MG63 (cell line): ENCODE measurements at places on chromosomes 6 and 20. TPM values are rescaled to one million over a fixed set of nuclear protein-coding genes. Genes with fewer than 3 reads are reported as not detected.
A peak's percentile ranks its signal among the peaks of the same experiment; 100 is the strongest.

GRCh38 chr6:138803861-138804260 is 8.0 kb downstream of the ECT2L start:
- DNase-seq = no peak

GRCh38 chr6:42710316-42710715 is 12.1 kb downstream of the PRPH2 start:
- no peak for DNase-seq

MAS1 gene
- total RNA-seq = not detected in 2 replicates

- DNase-seq = no peak
Observed at GRCh38 chr6:169172946-169173345, 80.7 kb downstream of the THBS2 start.

GRCh38 chr6:98843271-98844243 is 9.2 kb downstream of the POU3F2 start:
- no peak for DNase-seq

- DNase-seq = no peak
Observed at GRCh38 chr6:170317076-170317475, 10.5 kb downstream of the FAM120B start.

DNA sequence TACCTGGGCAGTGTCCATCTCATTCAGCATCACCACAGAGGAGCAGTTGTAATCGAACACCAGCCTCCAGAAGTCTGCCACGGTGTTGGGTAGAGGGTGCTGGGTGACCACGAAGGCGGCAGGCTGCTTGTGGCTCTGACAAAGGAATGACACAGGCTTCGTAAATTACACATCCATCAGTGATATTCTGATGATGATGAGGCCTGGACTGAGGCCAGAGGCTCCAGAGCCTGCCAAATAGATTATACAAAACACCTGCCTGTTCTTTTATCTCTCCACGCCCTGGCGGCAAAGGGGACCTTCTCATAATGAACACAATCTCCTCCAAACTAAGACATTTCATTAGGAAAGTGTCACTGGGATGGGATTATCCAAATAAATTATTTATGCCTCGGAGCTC is 480.2 kb upstream of the CHD6 start:
- DNase-seq = no peak

GRCh38 chr6:6330407-6330806 is 9.9 kb upstream of the F13A1 start:
- no peak for DNase-seq

PHACTR1 gene
- total RNA-seq = 0.20 TPM in 1 of 2 replicates, not detected in the other

DNA sequence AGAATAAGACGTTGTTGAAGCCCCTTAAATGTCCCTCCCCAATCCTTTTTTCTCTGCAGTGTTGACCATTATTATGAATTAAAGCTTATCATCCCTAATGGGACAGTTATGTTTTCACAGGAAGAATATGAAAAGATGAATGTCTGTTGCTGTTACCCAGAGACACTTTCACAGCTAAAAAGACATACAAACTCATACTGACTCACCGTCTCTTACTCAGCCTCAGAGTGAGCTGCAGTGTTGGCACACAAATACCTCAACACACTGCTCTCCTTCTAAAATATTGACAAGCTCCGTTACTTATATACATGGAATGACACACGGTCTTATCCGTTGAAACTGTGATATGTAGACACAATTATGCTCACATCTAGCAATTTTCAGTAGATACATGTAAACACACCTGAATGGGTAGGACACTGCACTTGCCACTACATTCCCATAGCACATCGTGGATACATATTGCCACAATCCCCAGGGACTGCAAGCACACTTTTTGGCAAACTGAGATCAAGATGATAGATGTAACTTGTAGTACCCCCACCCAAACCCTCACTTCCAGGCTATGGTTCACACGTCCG is 9.6 kb upstream of the SAPCD1 start:
- DNase-seq = peak; percentile 51

GRCh38 chr6:12962529-12962928 is 246.0 kb downstream of the PHACTR1 start:
- no peak for DNase-seq

GRCh38 chr6:125952764-125953501 is 3.6 kb upstream of the HINT3 start:
- peak; percentile 51 for DNase-seq

GRCh38 chr20:51554538-51555165 is 12.1 kb upstream of the NFATC2 start:
- DNase-seq = peak; percentile 38

- no peak for DNase-seq
Observed at GRCh38 chr6:11028959-11029358, 15.1 kb downstream of the ELOVL2 start.

DNA sequence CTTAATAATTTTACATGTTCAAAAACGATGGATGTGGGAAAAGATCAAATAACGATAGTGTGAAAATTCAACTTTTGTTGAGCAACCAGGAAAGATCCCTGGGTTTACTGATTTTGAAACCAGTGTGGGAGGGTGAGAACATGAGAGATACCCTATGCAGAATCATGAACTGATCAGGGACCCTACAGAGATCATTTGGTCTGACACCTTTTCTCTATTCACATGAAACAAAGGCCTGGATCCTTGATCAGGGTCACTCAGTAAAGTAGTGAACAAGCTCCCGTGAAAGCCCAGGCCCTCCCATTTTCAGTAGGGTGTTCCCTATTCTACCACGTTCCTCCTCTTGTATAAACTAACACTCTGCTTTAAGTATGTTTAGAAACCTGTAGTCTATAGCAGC is 60.5 kb upstream of the DUSP22 start:
- no peak for DNase-seq

- DNase-seq = no peak
Observed at GRCh38 chr6:138028893-138029292, 78.3 kb downstream of the PERP start.

DNA sequence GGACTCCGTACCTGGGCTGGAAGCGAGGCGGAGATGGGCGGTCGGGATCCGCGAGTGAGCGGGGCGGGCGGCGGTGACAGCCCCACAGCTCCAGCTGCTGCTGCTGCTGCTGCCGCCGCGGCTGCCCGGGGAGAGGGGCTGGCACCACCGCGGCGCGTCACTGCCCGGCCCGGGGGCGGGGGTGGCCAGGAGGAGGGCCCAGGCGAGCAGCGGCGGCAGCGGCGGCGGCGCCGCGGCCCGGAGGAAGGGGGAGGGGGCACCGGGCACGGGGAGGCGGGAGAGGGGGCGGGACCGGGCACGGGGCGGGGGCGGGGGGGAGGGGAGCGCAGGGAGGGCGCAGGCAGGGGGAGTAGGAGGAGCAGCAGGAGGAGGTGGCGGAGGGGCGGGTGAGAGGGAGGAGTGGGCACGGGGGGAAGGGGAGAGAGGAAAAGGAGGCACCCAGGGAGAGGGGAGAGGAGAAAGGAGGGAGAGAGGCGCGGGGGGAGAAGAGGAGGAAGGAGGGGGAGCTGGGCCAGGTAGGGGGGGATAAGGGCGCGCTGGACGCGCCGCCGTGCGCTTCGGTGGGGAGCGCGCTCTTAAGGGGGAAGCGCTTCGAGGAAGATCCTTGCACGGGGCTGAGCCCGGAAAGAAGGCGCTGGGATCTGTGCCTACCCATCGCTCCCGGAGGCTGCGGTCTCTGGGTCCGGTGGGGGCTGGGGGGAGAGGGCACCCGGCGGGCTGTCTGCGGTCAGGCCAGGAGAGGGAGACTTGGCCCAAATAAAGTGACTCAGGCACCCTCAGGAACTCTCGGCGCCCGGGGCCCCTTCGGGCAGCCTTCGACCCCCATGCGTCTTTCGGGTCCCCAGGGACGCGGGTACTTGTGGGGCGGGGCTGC is 101.5 kb downstream of the NOL4L start:
- peak; percentile 66 for DNase-seq

DNA sequence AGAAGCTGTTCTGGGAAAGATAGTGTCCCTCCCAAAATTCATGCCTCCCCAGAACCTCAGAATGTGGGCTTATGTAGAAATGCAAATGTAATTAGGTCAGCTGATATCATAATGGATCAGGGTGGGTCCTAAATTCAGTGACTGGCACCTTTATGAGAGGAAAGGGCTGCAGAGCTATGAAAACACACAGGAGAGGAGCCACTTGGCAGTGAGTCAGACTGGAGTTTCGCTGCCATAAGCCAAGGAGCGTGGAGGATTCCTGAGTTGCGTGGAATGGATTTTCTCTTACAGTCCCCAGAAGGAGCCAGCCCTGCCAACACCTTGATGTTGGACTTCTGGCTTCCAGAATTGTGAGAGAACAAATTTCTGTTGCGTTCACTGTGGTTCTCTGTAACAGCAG is 249.8 kb upstream of the PMEPA1 start:
- no peak for DNase-seq

DNA sequence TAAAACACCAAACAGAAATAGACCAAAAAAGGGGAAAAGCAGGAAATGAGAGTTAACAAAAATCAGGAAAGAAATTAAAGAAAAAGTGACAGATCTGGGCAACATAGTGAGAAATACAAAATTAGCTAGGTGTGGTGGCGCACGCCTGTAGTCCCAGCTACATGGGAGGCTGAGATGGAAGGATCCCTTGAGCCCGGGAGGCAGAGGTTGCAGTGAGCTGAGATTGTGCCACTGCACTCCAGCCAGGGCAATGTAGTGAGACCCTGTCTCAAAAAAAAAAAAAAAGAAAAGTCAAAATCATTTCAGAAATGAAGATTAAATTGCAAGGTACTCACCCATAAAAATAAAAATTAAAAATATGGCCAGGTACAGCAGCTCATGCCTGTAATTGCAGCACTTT is 13.0 kb upstream of the GRM4 start:
- DNase-seq = no peak

DNA sequence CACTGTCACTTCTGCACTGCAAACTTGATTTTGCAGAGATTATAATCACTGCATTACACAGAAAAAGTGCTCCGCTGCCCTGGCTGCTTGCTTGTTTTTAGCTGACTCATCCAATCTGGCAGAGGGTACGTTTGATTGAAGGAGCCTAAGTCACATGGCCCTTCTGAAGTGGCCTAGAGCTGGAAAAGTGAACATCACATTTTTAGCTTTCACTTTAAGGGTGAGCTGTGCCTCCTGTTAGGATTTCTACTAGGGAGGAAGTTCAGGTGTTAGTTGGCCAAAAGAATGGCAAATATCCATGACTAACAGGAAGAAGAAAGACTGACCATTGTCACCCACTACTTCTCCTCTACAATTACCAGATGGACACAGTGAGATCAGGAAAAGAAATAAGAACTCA is 889.1 kb upstream of the MAP3K7 start:
- DNase-seq = peak; percentile 76

- no peak for DNase-seq
Observed at GRCh38 chr6:14520029-14520428, 402.5 kb downstream of the CD83 start.

DNA sequence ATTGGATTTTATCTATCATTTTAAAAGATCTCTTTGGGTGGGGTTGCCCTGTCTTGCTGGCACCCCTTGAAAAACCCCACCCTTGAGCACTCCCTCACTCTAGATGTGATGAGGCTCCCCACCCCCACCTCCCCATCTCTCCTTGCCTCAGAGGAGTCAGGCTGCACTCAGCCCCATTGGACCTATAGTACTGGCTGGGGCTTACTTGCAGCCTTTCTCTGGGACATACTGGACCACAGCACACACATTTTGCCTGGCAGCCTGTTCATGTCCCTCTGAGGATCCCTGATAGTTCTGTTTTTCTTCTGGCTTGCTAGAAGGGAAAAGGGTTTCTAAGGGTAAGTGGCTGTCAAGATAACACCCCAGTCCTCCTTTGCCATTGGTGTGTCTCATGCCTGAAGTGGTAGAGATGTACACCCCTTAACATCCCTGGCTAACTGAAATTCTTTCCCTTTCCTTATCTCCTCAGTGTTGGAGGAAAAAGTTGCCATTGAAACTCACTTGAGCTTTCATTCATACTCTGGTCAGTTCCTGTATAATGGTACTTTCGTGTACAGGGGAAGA is 553.4 kb upstream of the CITED2 start:
- DNase-seq = no peak

GJA1 gene
- total RNA-seq = 12.2 and 20.6 TPM in 2 replicates

DNA sequence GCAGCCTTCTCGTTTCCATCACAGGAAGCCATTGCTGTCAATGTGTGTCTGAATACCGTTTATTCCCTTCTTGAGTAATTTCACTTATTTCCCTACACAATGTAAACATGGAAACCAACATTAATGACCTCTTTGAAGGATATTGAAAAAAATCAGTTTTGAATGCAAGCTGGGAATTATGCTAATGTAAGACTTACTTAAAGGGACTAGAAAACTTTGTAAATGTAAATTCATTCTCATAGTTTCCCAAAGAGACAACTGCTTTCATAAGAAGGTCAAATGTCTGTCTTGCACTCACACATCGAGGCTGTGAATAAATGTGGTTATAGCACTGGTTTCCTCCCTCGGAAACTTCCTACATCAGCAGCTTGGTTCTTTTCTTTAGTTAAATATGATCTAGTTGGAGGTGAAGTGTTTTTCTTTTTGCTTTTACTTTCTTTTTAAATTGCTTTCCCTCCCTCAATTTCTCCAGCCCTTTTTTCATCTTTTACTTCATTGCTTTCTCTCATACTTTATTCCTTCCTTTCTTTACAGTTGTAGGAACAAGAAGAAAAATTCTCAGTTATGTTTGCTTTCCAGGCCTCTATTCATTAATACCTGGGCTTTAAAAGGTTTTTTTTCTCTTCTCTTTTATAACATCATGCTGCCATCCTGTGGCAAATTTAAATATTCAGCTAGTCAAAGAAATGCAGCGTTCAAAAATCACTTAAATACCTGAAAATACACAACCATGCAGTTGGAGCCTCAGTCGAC is 108.3 kb downstream of the TNFAIP3 start:
- no peak for DNase-seq

LY6G5C gene
- not detected in 2 replicates for total RNA-seq

DNA sequence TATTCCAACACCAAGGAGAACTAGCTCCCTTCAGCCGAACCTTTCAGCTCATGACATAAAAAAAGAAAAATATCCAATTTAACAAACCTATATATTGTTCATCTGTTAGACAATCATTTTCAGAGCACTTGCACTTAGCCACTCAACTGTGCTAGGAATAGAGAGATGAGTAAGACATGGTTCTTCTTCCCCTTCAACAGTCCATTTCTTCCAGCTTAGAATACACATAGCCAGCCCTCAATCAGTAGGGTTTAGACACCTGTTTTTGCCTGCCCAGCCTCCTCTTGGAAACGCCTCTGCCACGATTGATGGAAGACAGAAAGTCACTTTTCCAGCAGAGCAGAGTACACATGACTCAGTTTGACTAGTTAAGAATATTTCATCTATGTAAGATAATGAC is 21.8 kb downstream of the ADNP start:
- DNase-seq = no peak

WFDC12 gene
- total RNA-seq = not detected in 2 replicates

GRCh38 chr6:134026597-134026996 is 25.8 kb downstream of the SLC2A12 start:
- no peak for DNase-seq

DNA sequence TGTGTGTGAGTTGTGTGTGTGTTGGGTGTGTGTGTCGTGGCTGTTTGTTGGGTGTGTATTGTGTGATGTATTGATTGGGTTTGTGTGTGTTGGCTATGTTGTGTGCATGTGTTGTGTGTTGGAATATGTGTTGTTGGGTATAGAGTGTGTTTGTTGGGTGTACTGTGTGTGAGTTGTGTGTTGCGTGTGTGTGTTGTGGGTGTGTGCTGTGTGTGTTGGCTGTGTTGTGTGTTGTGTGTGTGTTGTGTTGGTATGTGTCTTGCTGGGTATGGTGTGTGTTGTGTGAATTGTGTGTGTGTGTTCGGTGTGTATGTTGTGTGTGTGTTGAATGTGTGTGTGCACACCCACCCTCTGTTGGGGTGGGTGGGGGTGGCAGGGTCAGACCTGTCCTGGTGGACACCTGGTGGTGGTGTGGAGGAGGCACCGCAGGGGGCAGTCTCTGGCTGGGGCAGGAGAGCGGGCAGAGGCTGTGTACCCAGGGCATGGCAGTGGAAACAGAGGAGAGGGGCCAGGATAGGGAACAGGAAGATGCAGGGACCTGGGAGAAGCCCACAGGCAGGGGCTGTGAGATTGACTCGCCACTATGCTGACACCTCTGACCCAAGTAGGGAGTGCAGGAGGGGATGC is 25.5 kb upstream of the PXDC1 start:
- DNase-seq = no peak
